ENCODE measurements at places on chromosomes 7 and 10. TPM values are rescaled to one million over a fixed set of nuclear protein-coding genes. Genes with fewer than 3 reads are reported as not detected.

The IDI2 gene
- not detected for total RNA-seq

The LRRN3 gene
- 23.8 TPM for total RNA-seq

The FANK1 gene
- total RNA-seq, result 2.5 TPM

The NEUROG3 gene
- not detected for total RNA-seq

The NEUROD6 gene
- total RNA-seq, result not detected

The HOXA3 gene
- total RNA-seq, result 0.80 TPM

The CCL24 gene
- total RNA-seq, result 0.19 TPM

The INMT gene
- total RNA-seq, result 0.94 TPM

The PIP gene
- 0.28 TPM for total RNA-seq

GRCh38 chr7:11060893-11061292, 87.2 kb downstream of the PHF14 start:
- no peak overlapping the region for H3K27ac ChIP-seq
- peaks cover 11% of the 10 kb centered on the region for H3K36me3 ChIP-seq
- no peak overlapping the region for H3K4me3 ChIP-seq
- no peaks in the 10 kb centered on the region for H3K27me3 ChIP-seq

- H3K4me3 ChIP-seq, result no peak overlapping the region
- no peaks in the 10 kb centered on the region for H3K27me3 ChIP-seq
- no peaks in the 10 kb centered on the region for H3K36me3 ChIP-seq
- no peak for DNase-seq
Measured at GRCh38 chr10:93622942-93623341, 10.6 kb downstream of the PDE6C start.

DNA sequence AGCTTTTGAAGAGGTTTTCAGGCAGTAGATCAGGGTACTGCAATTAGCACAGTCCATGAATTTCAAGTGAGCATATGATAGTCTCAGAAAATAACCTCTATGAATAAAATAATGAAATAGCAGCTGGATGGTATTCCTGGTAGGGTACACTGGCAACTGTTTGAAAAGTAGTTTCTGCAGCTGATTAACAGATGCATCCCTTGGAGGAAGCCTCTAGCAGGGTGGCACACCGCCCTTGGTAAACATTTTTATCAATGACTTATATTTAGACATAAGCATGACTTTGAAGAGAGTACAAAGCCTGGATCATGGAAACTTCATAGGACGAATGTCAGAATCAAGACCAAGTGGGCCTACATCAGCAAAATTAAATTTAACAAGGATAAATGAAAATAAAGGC, 26.8 kb downstream of the WNT16 start:
- no peak overlapping the region for H3K27ac ChIP-seq
- H3K4me3 ChIP-seq, result no peak overlapping the region
- no peaks in the 10 kb centered on the region for H3K4me1 ChIP-seq
- H3K27me3 ChIP-seq, result no peaks in the 10 kb centered on the region

- H3K4me1 ChIP-seq, result no peaks in the 10 kb centered on the region
- H3K4me3 ChIP-seq, result no peak overlapping the region
- H3K36me3 ChIP-seq, result no peaks in the 10 kb centered on the region
- no peak overlapping the region for H3K27ac ChIP-seq
- DNase-seq, result no peak
- no peaks in the 10 kb centered on the region for H3K27me3 ChIP-seq
Measured at GRCh38 chr7:104795616-104796398, 218.2 kb upstream of the KMT2E start.

- no peak for DNase-seq
- no peak overlapping the region for H3K4me3 ChIP-seq
- no peaks in the 10 kb centered on the region for H3K36me3 ChIP-seq
- no peaks in the 10 kb centered on the region for H3K27me3 ChIP-seq
- H3K4me1 ChIP-seq, result no peaks in the 10 kb centered on the region
Measured at GRCh38 chr10:61878740-61879068, 22.8 kb upstream of the ARID5B start.

GRCh38 chr7:8057566-8057965, 89.0 kb downstream of the GLCCI1 start:
- no peak overlapping the region for H3K4me3 ChIP-seq
- no peaks in the 10 kb centered on the region for H3K27me3 ChIP-seq
- no peak overlapping the region for H3K27ac ChIP-seq

DNA sequence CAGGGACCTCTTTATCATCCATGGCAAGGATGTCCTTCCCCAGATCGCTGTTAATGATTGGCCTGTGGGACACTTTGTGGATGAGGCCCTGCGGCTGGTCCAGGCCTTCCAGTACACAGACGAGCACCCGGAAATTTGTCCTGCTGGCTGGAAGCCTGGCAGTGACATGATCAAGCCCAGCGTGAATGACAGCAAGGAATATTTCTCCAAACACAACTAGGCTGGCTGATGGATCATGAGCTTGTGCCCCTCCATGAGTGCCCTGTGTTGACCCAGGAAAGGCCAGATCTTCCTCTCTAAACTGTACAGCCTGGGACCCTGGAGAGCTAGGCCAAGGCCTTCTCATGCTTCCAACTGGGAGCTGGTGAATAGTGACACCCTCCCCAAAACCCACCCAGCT, 124.1 kb downstream of the CUL2 start:
- H3K4me3 ChIP-seq, result no peak overlapping the region
- DNase-seq, result no peak
- H3K4me1 ChIP-seq, result no peaks in the 10 kb centered on the region
- no peak overlapping the region for H3K27ac ChIP-seq
- H3K36me3 ChIP-seq, result no peaks in the 10 kb centered on the region

GRCh38 chr10:12595936-12596576, 246.7 kb downstream of the CAMK1D start:
- H3K27ac ChIP-seq, result peak overlapping the region; percentile 26
- no peak for DNase-seq

GRCh38 chr10:118362103-118362502, 20.0 kb upstream of the FAM204A start:
- H3K36me3 ChIP-seq, result no peaks in the 10 kb centered on the region
- no peaks in the 10 kb centered on the region for H3K27me3 ChIP-seq
- no peaks in the 10 kb centered on the region for H3K4me1 ChIP-seq
- H3K4me3 ChIP-seq, result no peak overlapping the region

- H3K4me3 ChIP-seq, result no peak overlapping the region
- H3K27ac ChIP-seq, result no peak overlapping the region
- no peaks in the 10 kb centered on the region for H3K4me1 ChIP-seq
- H3K36me3 ChIP-seq, result no peaks in the 10 kb centered on the region
- H3K27me3 ChIP-seq, result no peaks in the 10 kb centered on the region
- no peak for DNase-seq
Measured at GRCh38 chr10:20300735-20301134, 484.5 kb downstream of the PLXDC2 start.

- DNase-seq, result no peak
- no peak overlapping the region for H3K4me3 ChIP-seq
- H3K27ac ChIP-seq, result no peak overlapping the region
- no peaks in the 10 kb centered on the region for H3K27me3 ChIP-seq
- no peaks in the 10 kb centered on the region for H3K4me1 ChIP-seq
Measured at GRCh38 chr10:112465299-112465883, 18.4 kb downstream of the VTI1A start.

- H3K36me3 ChIP-seq, result no peaks in the 10 kb centered on the region
- H3K27ac ChIP-seq, result no peak overlapping the region
- H3K27me3 ChIP-seq, result no peaks in the 10 kb centered on the region
- DNase-seq, result no peak
Measured at GRCh38 chr7:127667759-127668530, 16.0 kb downstream of the SND1 start.

GRCh38 chr10:47403446-47404318, 19.6 kb upstream of the ZNF488 start:
- H3K36me3 ChIP-seq, result no peaks in the 10 kb centered on the region
- H3K27me3 ChIP-seq, result no peaks in the 10 kb centered on the region
- H3K4me1 ChIP-seq, result peaks cover 9% of the 10 kb centered on the region
- H3K4me3 ChIP-seq, result no peak overlapping the region
- DNase-seq, result no peak

DNA sequence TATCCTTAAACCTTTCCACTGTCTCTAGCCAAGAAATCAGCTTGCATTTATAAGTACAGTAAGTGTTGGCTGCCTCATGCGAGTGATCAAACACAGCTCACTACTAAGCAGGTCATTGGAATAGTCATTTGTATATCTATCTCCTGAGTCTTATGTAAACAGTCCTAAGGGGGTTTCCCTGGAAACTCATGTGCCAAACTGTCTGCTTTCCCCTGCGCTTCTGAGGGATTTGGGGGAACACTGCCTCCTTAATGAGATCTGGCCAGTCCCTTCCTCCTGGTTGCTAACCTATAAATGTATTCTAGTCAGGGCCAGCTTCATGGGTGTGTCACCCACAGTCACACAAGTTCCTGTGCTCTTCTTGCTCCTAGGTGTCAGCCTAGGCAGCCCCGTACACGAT, 133.1 kb downstream of the CD36 start:
- H3K27ac ChIP-seq, result no peak overlapping the region
- H3K4me1 ChIP-seq, result no peaks in the 10 kb centered on the region
- H3K4me3 ChIP-seq, result no peak overlapping the region
- H3K27me3 ChIP-seq, result no peaks in the 10 kb centered on the region

GRCh38 chr10:105183536-105183935, 542.4 kb downstream of the SORCS3 start:
- no peaks in the 10 kb centered on the region for H3K4me1 ChIP-seq
- DNase-seq, result no peak
- no peaks in the 10 kb centered on the region for H3K36me3 ChIP-seq
- no peak overlapping the region for H3K4me3 ChIP-seq

GRCh38 chr10:6514844-6515780, 65.0 kb downstream of the PRKCQ start:
- DNase-seq, result no peak
- H3K27ac ChIP-seq, result no peak overlapping the region

DNA sequence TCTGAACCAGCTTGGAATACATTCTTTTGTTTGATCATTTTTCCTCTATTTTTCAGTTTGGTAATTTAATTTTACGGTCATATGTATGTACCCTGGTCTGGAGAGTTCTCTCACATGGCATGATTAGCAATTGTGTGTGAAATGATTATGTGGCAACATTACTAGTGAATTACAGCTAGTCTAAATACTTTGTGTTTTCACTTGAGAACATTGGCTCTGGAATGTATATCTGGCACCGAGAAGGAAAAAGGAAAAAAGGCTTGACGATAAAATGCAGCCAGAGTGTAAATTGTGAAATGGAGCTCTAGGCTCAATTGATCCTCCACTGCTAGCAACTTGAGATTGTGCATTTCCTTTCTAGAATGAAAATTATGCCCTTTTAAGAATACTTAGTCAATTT, 397.2 kb downstream of the EXOC4 start:
- H3K4me3 ChIP-seq, result no peak overlapping the region
- H3K27me3 ChIP-seq, result no peaks in the 10 kb centered on the region
- no peak overlapping the region for H3K27ac ChIP-seq
- no peaks in the 10 kb centered on the region for H3K4me1 ChIP-seq
- H3K36me3 ChIP-seq, result no peaks in the 10 kb centered on the region

DNA sequence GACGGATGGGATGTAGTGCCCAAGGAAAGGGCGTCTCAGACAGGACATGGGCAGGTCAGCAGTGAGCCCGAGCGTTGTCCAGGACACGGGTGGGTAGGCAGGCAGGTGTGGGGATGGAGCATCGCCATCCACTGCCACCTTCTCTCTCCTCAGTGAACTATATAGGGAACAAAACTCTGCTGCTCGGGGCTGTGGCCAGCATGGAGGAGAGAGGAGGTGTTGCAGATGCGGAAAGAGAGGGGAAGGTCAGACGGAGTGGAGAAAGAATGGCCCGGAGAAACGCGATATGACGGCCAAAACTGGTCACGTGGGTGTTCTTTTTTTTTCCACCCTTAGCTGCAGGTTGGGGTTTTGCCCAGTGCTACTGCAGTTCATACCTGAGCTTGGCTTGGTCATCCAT, 71.2 kb downstream of the GRID1 start:
- no peak for DNase-seq
- H3K4me1 ChIP-seq, result no peaks in the 10 kb centered on the region
- H3K27me3 ChIP-seq, result no peaks in the 10 kb centered on the region

GRCh38 chr7:20030417-20030816, 186.8 kb downstream of the MACC1 start:
- H3K27me3 ChIP-seq, result no peaks in the 10 kb centered on the region
- no peak for DNase-seq
- no peak overlapping the region for H3K4me3 ChIP-seq
- H3K36me3 ChIP-seq, result no peaks in the 10 kb centered on the region
- no peaks in the 10 kb centered on the region for H3K4me1 ChIP-seq
- H3K27ac ChIP-seq, result no peak overlapping the region

DNA sequence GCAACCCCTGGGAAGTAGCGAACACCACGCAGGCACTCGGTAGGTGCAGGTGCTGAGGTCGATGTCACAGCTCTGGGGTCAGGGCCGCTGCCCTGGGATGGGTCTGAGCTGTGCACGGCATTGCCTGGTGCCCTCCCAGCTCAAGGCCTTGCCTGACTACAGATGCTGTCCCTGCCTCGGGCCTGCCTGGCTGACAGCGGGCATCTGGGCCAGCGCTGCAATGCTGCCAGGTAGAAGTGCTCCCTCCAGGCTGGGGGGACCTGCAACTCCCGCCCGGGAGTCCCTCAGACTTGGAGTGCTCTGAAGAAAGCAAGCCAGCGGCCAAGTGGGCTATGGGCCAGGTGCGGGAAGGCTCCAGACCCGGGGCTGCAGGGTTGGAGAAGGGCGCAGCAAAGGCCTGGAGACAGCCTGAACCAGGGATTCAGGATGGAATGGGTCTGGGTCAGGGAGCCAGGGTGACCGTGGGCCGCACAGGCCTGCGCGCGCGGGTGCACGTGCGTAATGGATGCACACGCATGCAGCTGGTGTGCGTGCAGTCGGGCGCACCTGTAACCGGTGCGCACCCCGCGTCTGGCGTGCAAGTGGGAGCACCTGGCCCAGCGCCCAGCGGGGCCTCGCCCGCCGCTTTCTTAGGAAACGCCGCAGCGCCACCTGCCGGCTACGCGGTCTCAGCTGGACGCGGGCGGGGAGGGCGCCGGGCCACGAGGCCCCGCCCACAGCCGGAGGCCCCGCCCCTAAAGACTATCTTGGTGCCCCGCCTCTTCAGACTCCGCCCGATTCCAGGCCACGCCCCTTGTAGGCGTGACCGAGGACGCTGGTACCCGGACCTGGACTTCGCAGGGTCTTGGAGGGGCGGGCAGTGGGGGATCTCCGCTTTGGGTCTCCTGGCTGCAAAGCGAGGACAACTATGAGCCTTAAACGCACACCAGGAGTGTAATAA, 46.7 kb downstream of the MICALL2 start:
- H3K27ac ChIP-seq, result no peak overlapping the region
- H3K4me3 ChIP-seq, result no peak overlapping the region
- peak; percentile 19 for DNase-seq
- no peaks in the 10 kb centered on the region for H3K4me1 ChIP-seq
- H3K27me3 ChIP-seq, result peaks cover 53% of the 10 kb centered on the region

GRCh38 chr7:46934198-46934825, 647.6 kb downstream of the TNS3 start:
- H3K4me1 ChIP-seq, result no peaks in the 10 kb centered on the region
- no peaks in the 10 kb centered on the region for H3K27me3 ChIP-seq
- no peak for DNase-seq
- no peak overlapping the region for H3K4me3 ChIP-seq
- no peaks in the 10 kb centered on the region for H3K36me3 ChIP-seq
- no peak overlapping the region for H3K27ac ChIP-seq
